ENCODE measurements at places on chromosomes 13 and 19.

GRCh38 chr13:43021926-43022670 lies 1.3 kb upstream of the DNAJC15 start:
- no peak for DNase-seq

DNA sequence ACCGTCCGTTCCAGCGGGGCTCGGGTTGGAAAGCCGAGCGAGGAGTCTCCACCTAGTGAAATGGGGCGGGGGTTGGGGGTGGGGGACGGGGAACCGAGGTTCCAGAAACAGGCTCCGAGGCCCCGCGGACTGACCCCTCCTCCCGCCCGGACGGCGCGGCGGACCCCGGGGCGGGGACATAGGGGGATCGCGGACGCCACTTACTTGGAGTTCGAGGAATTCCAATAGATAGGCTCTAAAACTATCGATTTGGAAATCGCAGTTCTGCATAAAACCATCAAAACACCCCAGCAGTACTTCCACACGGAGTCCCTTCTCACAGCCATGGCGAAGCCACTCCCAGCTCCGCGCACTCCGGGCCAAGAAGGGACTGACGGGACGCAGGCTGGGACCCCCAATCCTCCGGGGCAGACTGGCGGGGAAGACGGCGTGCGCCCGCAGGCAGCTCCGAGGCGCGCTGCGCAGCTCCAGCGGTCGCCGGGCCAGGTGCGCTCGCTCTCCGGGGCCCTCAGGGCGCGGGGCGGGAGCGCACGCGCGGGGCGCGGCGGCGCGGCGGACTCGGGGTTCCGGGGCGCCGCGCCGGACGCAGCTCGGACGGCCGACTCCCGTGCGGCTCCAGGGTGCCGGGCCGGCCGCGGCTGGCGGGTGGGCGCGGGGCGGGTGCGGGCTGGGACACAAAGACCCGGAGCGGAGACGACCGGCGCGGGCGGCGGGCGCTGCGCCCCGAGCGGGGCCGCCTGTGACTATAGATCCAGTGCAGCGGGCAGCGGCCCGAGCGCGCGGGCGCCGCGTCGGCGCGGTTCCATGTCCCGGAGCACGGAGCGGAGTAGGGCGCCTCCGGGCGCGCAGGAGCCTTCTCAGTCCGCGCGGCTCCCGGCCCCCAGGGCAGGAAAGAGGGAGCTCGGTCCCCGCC lies 567 bp downstream of the EFNB2 start:
- DNase-seq = no peak

DNA sequence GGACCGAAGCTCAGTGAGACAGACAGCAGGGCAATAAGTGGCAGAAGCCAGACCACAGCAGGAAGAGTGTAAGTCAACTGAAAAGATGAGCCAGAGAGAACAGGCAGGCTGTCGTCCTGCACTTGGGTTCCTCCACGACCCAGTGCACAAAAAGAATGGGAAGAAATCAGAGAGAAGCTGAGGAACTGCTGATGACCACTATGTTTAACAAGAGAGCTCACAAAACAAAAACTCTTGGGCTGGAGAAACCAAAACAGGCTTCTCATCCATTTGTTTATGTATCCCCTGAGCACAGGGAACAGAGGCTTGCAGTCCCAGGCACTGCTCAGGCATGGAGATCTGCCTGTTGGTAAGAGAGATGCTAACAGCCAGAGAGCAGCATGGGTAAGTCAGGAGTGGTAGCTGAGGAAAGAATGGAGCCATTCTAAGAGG lies 14.0 kb downstream of the AKAP8L start:
- DNase-seq = peak; percentile 56

GRCh38 chr13:78426183-78426582 lies 177.2 kb downstream of the POU4F1 start:
- DNase-seq = no peak

DNA sequence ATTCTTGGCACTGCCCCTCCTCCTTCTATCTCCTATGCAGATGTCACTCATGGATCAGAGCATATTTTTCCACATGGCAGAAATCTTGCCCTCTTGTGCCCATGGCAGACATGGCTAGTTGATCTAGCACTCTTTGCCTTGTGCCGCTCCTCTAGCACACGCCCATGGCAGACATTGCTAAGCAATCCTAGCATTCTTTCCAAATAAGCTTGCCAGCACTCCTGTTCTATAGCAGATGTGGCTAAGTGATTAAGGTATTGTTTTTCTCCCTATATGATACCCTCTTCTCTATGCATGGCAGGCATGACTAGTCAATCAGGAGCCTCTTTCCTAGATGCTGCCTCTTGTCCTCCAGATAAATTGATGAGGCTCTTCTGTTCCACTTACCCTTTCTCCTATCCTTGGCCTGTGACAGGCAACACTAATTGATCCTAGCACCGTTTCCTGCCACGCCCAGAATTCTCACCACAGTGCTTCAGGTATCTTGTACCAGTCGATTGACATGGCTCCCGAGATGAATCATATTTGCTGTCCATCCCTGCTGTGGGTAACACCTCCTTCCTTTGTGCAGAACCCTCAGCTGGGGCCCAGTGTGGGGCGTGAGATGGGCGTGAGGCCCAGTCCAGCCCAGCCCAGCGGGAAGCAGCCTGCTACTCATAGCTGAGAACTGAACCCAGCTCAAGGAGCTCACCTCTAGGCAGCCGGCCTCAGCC lies 26.9 kb downstream of the TMED1 start:
- no peak for DNase-seq

DNA sequence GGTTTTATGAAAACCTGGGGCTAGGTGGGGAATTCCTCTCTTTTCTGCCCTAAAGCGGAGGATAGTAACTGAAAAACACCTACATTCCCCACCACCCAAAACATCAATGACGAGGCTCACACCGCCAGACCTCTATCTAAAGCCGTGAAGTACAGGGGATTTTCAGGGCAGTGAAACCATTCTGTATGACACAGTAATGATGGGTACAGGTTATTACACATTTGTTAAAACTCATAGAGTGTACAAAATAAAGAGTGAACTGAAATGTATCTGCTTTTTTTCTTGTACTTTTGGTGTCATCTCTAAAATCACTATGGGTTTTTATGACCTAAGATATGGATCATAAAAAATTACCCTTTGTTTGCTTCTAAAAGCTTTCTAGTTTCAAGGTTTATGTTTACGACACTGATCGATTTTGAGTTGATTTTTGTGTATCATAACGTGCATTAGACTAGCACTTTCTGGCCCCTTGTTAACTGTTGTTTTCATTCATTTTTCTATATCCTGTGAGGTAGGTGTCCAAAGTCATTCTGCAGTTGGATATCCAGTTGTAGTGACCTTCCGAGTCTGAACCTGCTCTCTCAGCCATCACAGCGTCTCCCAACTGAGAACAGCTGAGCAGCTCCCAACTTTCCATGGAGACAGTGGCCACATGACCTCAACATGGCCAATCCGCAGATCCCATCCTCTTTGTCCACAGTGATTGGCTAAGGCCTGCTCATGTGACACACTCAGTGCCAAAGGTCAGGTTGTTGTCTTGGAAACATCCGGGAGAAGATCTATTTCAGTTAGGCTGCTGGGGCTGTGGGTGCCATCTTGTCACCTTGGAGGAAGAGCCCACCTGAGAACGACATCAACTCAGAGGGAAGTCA lies 10.3 kb downstream of the MBD3L2B start:
- no peak for DNase-seq

- DNase-seq = no peak
These were observed 139.0 kb downstream of the SOX1 start for GRCh38 chr13:112205990-112206389.

GRCh38 chr13:105159841-105160240 lies 1375.6 kb downstream of the EFNB2 start:
- no peak for DNase-seq

DNA sequence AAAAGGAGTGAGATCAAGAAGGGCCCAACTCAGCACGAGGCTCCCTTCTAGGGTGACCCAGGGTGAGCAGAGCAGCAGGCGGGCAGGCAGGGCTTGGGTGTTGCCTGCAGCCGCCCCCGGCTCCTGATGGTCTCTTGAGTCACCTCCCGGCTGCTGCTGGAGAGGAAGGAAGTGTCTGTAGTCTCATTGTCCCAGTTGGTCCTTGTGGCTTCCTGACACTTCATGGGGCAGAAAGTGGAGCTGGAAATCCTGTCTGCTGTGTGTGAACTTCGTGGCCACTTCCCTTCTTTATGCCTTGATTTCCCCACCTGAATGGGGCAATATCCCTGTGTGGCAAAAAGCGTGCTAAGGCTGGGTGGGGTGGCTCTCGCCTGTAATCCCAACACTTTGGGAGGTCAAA lies 2.5 kb downstream of the MAP1S start:
- no peak for DNase-seq

DNA sequence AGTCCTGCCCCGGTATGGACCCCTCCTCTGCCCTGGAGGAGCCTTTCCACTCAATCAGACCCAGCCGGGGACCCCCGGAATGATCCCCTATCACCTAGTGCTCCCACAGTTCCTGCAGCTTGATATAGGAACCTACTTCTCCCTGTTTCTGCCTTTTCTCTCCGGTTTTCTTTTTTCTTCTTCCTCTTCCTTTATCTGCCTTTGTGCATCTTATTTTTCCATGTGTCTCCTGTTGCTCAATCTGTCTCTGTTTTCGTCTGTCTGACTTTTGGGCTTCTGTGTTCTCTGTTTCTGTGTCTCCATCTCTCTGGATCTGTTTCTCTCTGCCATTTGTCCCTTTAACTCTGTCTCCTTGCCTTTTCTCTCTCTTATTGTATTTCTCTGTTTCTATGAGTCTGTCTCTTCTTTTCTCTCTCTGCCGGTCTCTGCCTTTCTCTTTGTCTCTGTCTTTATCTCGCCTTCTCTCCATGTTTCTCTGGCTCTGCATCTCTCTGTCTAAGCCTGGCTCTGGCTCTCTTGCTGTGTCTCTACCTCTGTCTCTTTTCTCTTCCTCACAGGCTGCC lies 10.0 kb downstream of the MEGF8 start:
- no peak for DNase-seq

- DNase-seq = no peak
These were observed 51.6 kb downstream of the RFX2 start for GRCh38 chr19:6058518-6059201.

- DNase-seq = no peak
These were observed 34.9 kb downstream of the DNAJC15 start for GRCh38 chr13:43058318-43058674.

GRCh38 chr13:41199526-41199925 lies 5.2 kb upstream of the KBTBD7 start:
- DNase-seq = no peak

DNA sequence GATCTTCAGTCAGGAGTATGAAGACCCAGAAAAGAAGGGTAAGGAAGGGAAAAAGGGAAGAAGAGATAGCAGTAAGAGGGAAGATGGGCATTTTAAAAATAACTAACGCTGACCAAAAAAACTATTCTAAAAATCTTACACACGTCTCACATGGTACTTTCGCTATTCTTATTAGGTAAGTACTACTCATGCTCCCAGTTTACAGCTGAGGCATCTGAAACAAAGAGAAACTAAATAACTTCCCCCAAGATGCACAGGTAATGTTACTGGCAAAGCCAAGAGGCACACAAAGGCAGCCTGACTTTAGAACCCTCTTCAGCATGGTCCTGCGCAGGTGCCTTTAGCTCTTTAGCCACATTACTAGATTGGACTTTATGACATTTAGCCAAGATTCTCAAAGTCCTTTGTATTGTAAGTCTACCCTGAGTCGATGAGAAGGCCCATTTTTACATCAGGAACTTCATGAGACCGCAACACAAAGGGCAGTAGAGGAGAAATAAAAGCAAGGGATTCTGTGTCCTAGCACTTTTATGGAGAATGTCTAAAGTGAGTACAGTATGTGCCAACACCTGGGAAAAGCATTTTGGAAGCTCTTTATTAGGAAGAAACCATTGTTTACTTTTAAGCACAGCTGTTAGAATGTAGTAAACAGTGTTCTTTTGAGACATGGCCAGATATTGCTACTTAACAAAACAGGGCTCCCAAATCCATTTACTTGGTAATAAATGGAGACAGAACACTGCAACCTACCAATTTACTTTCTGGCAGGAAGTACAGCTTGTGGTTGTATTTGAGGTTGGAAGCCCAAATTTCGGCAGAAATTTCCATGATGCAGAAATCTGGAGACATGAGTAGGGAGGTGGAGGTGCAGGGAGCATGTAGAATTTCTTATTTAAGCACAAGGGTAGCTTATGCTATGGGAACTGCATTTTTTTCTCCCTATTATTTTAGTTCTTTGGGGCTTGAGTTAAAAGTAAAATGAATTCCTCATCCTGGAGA lies 250.7 kb downstream of the KCTD12 start:
- no peak for DNase-seq
